Stimulated activated CD8-positive, alpha-beta memory T cell treated with anti-CD3 and anti-CD28 coated beads, Interleukin-12 subunit alpha, Interleukin-12 subunit beta, amount 100 ng/mL, for 4 hours (primary cell): ENCODE measurements at places on chromosomes 6 and 20.

DNA sequence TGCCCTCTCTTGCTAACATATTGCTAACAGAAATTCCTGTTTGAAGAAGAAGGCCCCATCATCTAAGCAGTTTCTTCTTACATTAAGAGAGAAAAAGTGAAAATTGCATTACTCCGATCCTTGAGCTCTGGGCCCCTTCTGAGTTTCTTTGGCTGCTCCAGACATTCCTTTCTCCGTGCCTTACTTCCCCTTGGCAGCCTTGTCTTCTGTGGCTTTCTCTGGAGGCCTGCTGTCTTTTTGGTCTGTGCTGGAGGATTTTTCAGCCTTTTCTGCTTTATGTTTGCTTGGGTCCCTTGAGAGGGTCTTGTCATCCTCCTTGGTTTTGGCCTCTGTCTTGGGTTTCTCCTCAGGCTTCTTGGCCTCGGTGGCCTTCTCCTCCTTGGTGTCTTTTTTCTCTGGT lies 378.8 kb upstream of the CHD6 start:
- DNase-seq, result no peak

- no peak for DNase-seq
Observed at GRCh38 chr6:131255911-131256310, 120.6 kb downstream of the AKAP7 start.

GRCh38 chr20:49104365-49104648 lies 58.2 kb downstream of the CSE1L start:
- no peak for DNase-seq

- DNase-seq, result no peak
Observed at GRCh38 chr20:42972591-42972990, 217.1 kb downstream of the PTPRT start.

DNA sequence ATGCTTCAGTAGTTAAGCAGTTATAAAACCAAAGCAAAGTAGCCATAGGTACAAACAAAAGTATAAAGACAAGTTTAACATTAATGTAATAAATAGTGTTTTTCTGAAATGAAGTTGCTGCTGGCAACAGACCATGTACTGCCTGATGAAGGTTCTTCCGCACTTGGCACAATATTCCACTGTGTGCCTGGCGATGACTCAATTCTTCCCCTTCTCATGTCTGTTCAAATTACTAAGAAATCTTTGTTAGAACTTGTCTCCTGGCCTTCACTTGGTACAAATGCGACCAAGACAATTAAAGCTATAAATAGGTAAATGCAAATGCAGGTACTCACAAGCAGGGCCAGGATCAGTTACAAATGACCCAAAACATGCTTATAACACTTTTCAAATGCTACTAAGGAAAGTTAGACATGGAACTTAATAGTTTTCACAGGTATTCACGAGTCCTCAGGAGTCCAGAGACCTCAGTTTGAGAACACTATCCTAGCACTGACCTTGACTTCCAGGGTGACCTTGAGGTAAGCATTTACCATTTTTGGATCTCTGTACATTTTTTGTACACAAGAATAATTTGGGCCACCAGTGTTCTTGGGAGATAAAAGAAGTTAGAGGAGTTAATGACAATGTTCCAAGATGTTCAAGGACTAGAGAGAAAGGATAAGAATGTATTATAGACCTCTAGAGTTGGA lies 8.1 kb upstream of the DDR1 start:
- DNase-seq, result no peak

DNA sequence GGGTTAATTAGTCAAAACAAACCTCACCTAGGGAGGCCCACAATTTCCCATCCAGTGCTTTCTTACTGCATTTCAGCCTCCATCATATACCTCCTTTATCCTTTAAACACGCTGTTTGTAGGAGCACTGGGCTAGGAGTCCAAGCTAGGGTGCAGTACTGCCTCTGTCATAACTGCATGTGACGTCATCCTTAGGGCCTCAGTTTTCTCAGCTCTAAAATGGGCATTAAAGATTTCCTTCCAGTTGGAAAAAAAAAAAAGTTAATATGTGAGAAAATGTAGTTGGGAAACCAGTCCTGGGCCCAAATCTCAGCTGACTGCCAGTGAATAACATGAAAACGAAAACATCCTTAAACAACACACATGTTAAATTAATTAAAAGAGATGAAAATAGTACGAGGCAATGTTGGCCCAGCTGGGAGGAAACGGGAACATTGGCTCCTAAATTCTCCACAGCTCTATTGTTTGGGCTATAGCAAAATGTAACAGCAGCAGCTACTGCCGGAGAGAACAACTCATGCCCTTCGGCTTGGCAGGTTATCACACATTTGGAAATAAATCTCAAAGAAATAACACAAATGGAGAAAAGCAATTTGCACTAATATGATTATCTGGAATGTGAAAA lies 79.9 kb upstream of the CCDC167 start:
- no peak for DNase-seq

- peak; percentile 62 for DNase-seq
Observed at GRCh38 chr6:33430991-33431879, 11.4 kb downstream of the SYNGAP1 start.

DNA sequence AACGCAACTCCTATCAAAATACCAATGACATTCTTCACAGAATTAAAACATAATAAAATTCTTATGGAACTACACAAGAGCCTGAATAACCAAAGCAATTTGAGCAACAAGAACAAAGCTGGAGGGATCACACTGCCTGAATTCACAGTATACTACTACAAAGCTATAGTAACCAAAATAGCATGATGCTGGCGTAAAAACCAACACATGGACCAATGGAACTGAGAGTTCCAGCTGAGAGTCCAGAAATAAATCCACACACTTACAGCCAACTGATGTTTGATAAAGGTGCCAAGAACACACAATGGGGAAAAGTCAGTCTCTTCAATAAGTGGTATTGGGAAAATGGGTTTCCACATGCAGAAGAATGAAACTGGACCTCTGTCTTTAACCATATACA lies 6.9 kb downstream of the MLIP start:
- DNase-seq, result no peak

DNA sequence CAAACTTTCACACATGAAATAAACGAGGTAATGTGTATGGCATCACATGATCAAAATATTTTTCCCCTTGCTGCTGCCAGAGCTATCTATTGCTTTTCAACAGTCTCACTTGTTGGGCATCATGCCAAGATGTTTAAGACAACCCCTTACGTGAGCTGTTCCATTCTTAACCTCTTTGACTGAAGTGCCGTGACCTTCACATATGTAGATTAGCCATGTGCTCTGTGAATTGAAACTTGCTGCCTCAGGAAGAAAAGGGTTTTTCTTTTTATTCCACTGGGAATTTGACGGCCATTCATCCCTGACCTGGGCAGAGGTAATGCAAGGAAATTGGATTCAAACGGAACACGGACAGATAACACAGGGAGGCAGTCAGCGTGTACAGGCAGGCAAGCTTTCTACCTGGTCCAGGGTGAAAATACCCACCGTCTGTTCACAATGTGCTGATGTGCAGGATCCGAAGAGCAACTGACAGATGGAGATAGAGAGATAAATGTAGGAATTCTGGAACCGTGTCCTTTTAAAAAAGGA lies 14.2 kb downstream of the ARID1B start:
- DNase-seq, result no peak

DNA sequence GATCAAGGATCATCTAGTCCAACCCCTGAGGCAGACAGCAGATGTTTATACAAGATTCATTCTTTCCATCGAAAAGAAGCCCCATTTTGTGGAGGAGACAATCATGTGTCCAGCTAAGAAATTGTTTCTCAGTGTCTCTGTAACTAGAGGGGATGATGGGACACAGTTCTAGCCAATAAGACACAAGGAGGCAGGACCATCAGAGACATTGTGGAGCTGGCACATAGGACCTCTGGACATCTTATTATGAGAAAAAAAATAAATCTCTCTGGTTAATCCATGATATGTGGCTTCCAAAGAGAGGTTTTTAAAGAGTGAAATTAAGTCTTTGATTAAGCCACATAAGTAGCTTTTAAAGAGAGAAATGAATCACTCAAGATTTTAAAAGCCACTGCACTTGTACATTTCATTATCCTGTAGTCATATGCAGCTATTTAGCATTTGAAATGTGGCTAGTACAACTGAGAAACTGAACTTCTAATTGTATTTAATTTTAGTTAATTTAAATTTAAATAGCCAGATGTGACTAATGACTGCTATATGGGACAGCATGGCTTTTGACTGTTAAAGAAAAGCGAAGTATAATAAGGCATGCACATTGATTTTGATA lies 176.8 kb downstream of the TASP1 start:
- DNase-seq, result no peak

DNA sequence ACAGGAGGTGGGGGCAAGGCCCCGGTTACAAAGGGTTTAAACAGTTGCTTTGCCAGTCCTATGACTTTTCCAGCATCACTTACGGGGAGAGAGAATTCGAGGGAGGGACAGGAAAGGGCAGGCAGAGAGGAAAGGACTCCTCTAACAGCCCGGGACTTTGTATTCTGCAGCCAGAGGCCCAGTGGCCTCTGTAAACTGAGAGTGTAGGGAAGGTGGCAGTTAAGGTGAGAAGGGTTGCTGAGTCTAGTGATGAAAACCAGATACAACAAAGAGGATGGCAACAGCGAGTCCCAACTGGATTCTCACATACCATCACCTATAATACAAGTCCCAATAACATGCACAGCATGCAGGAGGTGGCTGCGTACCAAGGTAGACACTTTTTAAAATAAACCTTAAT lies 13.5 kb downstream of the PLAGL2 start:
- DNase-seq, result no peak

GRCh38 chr20:46196990-46197389 lies 78.9 kb downstream of the CD40 start:
- DNase-seq, result no peak

GRCh38 chr6:75296811-75297779 lies 12.5 kb upstream of the TMEM30A start:
- DNase-seq, result no peak

GRCh38 chr6:118680452-118681095 lies 29.2 kb upstream of the CEP85L start:
- no peak for DNase-seq

- no peak for DNase-seq
Observed at GRCh38 chr20:15482525-15482924, 1090.7 kb downstream of the KIF16B start.

GRCh38 chr20:22339091-22339881 lies 245.1 kb downstream of the FOXA2 start:
- DNase-seq, result no peak

DNA sequence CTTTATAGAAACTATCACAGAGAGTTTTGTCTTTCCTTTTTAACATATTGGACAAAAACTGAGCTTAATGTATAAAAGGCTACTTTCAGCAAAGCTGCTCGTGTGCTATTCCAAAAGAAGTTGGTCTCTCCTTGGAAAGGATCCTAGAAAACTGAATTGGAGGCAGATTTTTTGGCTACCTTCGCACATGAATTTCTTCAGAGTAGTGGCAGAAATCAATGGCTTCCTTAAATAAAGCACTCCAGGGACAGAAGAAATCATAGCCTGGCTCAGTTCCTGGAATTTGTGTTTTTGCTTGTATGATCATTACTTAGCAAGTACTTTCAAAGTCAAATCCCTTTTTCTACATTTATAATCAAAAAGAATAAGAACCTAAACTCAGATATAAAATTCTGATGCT lies 780.3 kb downstream of the PHF3 start:
- DNase-seq, result no peak

DNA sequence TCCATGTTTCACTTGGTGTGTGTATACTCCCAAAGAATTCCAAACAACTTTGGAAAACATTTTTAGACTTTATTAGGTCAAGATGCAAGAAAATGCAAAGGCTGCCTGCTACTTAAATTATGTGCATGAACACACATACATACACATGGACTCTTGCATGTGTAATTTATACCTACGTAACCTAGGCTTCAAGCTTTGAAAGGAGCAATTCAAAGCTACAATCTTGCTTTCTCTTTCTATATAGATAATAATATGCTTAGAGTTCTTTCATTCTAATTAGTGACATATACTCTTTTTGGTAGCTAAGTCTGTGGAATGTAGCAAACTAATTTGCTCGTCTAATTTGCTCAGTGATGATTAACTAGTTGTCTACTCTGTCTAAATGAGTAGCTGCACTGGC lies 146.5 kb downstream of the EPHA7 start:
- DNase-seq, result no peak

DNA sequence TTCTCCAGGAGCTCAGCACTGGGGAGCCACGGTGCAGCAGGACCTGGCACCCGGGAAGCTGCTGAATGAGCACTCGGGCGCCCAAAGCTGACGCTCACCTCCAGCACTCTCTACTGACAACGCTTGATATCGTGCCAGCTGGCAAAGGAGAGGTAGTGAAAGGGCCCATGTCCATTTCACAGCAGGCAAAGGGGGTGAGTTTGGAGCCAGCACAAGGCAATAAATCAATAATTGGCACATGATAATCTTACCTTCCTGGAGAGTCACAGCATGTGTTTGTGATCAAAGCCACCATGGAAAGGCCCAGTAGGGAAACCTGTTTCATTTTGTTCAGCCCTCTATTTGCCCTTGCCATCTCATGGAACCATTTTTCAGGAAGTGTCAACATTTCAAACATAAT lies 23.3 kb upstream of the SMIM26 start:
- DNase-seq, result no peak

GRCh38 chr6:88223298-88223697 lies 57.2 kb upstream of the CNR1 start:
- no peak for DNase-seq

- no peak for DNase-seq
Observed at GRCh38 chr20:58918621-58919020, 62.4 kb upstream of the NELFCD start.

DNA sequence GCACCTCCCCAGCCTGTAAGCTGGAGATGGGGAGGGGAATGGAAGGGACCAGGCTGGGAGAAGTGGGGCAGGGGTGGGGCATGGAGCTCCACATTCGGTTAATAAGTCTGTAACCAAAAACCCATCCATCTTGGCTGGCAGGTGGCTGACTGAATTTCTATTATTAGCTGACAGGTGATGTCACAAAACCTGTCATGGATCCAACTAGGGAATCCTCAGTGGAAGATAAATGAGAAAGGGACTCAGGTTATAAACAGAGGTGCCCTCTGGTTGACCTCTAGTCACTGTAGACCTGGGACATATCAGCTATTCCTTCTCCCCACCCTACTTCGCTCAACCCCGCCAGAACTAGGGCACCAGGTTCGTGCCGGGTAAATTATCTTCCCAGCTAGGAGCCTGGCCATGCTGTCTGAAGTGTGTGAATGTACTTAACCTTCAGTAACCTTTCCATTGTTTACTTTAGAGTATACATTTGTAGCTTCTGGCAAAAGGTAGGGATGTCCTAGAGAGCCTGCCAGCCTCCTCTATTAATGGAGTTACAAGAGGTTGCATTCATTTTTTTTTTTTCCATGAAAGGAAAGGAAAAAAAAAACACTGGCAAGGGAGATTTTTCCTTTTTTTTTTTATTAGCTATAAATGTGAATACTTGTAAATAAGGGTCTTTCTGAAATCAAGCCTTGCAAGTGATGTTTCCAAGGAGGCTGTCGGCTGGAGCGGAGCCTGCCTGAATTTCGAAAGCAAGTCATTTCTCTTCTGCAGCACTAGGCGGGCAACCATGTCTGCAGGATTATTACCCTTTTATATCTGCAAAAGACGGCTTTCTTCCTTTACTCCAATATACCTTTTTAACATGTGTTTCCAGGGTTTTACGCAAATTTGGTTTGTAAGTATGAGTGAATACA lies 135.9 kb downstream of the TMEM242 start:
- DNase-seq, result no peak
